Stimulated activated naive B cell treated with anti-CD40 and anti-IgM and Interleukin-4, amounts not matched to agents 10 μg/mL and 1 μg/mL and 100 μg/mL, for 72 hours (primary cell): ENCODE measurements at places on chromosomes 1 and 21.

GRCh38 chr1:10440305-10440704, 9.5 kb upstream of the CORT start:
- H3K4me3 ChIP-seq = no peak overlapping the region
- peaks cover 2% of the 10 kb centered on the region for H3K36me3 ChIP-seq
- H3K27ac ChIP-seq = no peak overlapping the region
- no peaks in the 10 kb centered on the region for H3K27me3 ChIP-seq
- H3K4me1 ChIP-seq = no peaks in the 10 kb centered on the region
- no peak for DNase-seq

DNA sequence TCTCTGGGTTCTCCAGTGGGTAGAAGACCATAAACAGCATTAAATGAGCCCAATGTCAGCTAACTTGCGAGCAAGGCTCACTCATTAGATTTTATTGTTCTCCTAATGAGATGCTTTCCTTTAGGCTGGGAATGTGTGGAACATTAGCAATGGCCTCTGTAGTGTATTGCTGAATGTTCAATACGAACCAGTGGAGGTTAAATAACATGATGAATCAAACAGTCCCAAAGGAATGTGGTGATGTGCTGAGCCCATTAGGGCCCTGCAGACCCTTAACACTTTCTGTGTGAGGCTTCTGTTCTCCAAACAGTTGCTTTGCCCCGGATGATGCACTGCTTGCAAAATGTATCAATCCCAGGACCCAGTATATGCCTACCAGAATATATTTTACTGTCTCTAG, 225.5 kb downstream of the ATG4C start:
- H3K27ac ChIP-seq = no peak overlapping the region
- no peaks in the 10 kb centered on the region for H3K27me3 ChIP-seq
- no peak for DNase-seq
- no peak overlapping the region for H3K4me3 ChIP-seq
- H3K4me1 ChIP-seq = no peaks in the 10 kb centered on the region

DNA sequence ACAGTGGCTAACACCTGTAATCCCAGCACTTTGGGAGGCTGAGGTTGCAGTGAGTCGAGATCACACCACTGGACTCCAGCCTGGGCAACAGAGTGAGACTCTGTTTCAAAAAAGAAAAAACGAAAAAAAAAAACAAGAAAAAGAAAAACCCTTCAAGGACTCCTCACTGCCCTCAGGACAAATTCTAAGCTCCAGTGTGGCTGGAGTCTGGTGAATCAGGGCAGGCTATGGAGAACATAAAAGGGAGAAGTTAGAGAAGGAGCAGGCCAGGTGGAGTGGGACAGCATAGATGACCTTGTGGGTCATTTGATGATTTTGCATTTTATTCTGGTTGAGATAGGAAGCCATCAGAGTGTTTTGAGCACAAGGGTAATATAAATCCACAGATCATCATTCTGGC, 12.5 kb upstream of the UAP1 start:
- no peak overlapping the region for H3K27ac ChIP-seq
- no peaks in the 10 kb centered on the region for H3K36me3 ChIP-seq
- H3K27me3 ChIP-seq = no peaks in the 10 kb centered on the region
- no peak for DNase-seq

DNA sequence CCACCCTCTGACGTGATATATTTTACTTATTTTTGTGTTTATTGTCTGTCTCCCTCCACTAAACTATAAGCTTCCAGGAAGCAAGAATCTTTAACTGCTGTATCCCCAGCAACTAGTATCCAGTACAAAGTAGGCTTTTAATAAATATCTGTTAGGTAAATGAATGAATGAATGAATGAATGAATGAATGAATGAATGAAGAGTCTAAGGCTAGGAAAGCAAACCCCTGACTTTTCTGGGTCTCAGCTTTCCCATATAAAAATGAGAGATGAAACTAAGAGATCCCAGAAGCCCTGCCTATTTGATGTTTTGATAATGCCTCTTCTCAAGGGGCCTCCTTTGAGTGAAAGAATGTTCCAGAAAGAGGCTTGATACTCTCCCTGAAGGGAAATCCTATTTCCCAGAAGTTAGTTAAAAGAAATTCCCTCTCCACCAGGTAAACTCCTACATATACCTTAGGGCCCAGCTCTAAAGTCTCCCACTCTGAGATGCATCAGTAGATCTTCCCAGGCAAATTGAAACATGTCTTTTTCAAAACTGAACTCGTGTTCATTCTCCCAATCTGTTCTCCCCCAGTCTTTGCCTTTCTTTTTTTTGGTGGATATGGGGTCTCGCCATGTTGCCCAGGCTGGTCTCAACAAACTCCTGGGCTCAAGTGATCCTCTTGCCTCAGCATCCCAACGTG, 7.8 kb downstream of the TTC39A start:
- no peaks in the 10 kb centered on the region for H3K4me1 ChIP-seq
- H3K36me3 ChIP-seq = no peaks in the 10 kb centered on the region
- H3K4me3 ChIP-seq = no peak overlapping the region

GRCh38 chr1:201750934-201751333, 78.0 kb upstream of the IPO9 start:
- H3K4me3 ChIP-seq = no peak overlapping the region
- no peaks in the 10 kb centered on the region for H3K36me3 ChIP-seq
- H3K27me3 ChIP-seq = no peaks in the 10 kb centered on the region

DNA sequence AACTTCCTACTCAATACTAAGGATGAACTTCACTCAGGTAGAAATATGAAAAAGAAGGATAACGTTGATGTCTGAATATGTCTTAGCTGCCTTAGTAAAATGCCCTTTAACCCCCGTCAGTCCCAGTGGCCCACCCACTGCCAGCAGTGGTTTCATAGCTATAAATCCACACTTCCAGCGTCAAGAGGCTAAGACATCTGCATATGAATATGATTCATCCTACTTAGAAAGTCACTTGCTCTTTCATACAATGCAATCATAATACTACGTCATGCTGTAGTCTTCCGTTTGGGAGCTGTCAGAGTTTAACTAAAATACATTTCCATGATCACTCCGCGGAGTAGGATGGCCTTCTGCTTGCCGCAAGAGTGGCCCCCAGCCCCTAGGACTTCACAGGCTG, 247.3 kb downstream of the SDCCAG8 start:
- no peaks in the 10 kb centered on the region for H3K27me3 ChIP-seq
- no peak overlapping the region for H3K27ac ChIP-seq
- no peak for DNase-seq
- peaks cover 55% of the 10 kb centered on the region for H3K36me3 ChIP-seq

DNA sequence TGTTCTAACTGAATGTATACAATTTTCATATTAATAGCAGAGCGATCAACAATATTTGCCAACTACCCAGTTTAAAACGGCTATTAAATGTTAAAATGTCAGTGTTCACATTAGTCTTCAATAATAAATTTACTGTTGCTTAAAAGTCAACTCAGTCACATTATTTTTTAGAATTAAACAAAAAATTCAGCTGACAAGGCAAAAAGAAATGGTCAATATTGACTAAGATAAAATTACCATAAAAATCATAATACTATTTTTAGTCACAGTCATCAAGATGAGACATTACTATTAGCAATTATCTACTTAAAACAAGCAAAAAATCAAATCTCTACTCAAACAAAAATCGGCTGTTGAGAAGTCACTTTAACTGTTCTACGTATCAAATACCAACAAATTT, 1.5 kb downstream of the ANKRD13C start:
- peak overlapping the region; percentile 99 for H3K4me3 ChIP-seq
- peak overlapping the region; percentile 99 for H3K27ac ChIP-seq
- no peaks in the 10 kb centered on the region for H3K27me3 ChIP-seq
- peaks cover 9% of the 10 kb centered on the region for H3K36me3 ChIP-seq
- H3K4me1 ChIP-seq = peaks cover 19% of the 10 kb centered on the region
- no peak for DNase-seq

DNA sequence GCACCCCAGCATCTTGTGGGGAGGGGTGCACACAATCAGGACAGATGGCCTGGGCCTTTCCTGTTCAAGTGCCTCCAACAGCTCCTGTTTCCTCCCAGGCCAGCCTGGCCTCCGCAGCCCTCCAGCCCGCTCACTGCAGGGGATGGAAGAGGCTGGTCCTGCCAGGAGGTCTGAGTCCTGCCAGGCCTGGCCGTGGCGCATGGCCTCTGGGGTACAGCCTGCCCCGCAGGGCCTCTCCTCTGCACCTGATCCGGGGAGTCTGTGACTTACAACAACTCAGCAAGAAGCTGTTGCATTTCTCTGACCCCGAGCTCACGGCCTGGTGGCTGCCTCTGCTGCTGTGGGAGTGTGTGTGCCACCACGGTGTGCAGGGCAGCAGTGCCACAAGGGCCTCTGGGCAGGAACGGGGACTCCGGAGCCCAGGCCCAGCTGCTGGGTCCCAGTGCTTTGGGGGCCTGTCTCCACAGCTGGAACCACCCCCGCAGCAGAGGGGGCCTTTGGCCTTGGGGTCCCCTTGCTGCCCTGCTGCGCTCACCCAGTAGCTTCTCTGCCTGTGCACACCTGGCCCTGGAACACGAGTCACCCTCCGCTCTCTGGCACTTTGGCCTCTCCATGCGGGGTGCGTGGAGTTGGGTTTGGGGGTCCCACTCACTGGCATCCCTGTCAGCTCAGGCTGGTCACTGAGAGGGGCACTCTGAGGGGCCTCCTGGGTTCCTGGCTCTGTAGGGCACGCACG, 17.4 kb upstream of the LRRC3 start:
- H3K4me1 ChIP-seq = no peaks in the 10 kb centered on the region
- no peak overlapping the region for H3K4me3 ChIP-seq
- H3K36me3 ChIP-seq = peaks cover 13% of the 10 kb centered on the region
- no peak for DNase-seq
- H3K27ac ChIP-seq = no peak overlapping the region

DNA sequence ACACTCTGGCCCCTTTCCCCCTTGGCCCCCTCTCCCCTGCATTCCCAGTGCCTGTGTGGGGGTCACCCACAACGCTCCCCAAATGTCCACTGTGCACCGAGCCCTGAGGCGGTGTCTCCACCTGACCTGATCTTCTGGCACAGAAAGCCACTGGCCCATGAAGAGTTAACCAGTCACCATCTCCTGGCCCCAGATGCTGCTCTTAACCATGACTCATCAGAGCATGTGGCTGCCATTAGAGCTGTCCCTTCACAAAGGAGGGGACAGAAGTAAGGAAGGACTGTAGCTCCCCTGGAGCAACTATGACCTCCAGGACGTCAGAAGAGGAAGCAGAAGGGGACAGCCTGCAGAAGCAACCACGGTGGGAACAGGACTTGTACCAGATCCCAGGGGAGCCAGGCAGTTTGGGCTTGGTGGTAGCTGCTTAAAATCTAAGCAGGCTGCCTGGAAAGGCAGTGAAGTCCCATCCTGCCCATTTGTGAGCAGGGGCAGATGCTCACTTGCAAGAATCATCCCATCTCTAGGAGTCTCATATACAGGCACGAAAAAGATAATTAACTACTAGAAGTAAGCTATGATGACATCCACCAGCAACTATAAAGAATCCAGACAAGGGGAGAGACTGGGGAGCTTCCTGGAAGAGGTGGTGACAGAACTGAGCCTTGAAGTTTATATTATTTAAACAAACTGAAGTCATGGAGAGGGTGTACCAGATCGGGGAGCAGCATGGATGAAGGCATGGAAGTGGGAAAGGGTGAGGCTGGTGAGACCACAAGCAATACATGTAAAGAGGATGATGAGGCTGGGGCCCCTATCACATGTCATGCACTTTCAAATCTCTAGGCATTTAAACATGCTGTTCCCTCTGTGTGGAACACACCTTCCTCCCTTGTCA, 1.1 kb upstream of the TTC39A start:
- peak overlapping the region; percentile 86 for H3K4me3 ChIP-seq
- DNase-seq = no peak
- peak overlapping the region; percentile 94 for H3K27ac ChIP-seq
- H3K27me3 ChIP-seq = peaks cover 46% of the 10 kb centered on the region
- H3K4me1 ChIP-seq = peaks cover 13% of the 10 kb centered on the region
- peaks cover 7% of the 10 kb centered on the region for H3K36me3 ChIP-seq

- no peak overlapping the region for H3K4me3 ChIP-seq
- no peak overlapping the region for H3K27ac ChIP-seq
- no peak for DNase-seq
- H3K4me1 ChIP-seq = peaks cover 12% of the 10 kb centered on the region
- no peaks in the 10 kb centered on the region for H3K27me3 ChIP-seq
Measured at GRCh38 chr1:236520445-236521005, 3.3 kb upstream of the LGALS8 start.

GRCh38 chr1:181038399-181038873, 4.7 kb downstream of the MR1 start:
- H3K4me3 ChIP-seq = no peak overlapping the region
- H3K27me3 ChIP-seq = no peaks in the 10 kb centered on the region
- H3K36me3 ChIP-seq = peaks cover 49% of the 10 kb centered on the region
- H3K4me1 ChIP-seq = peaks cover 75% of the 10 kb centered on the region
- DNase-seq = peak; percentile 32
- no peak overlapping the region for H3K27ac ChIP-seq

- peaks cover 3% of the 10 kb centered on the region for H3K4me1 ChIP-seq
- no peak for DNase-seq
- no peaks in the 10 kb centered on the region for H3K27me3 ChIP-seq
- peaks cover 12% of the 10 kb centered on the region for H3K36me3 ChIP-seq
- no peak overlapping the region for H3K4me3 ChIP-seq
Measured at GRCh38 chr1:76473591-76473990, 393.7 kb upstream of the ST6GALNAC5 start.

DNA sequence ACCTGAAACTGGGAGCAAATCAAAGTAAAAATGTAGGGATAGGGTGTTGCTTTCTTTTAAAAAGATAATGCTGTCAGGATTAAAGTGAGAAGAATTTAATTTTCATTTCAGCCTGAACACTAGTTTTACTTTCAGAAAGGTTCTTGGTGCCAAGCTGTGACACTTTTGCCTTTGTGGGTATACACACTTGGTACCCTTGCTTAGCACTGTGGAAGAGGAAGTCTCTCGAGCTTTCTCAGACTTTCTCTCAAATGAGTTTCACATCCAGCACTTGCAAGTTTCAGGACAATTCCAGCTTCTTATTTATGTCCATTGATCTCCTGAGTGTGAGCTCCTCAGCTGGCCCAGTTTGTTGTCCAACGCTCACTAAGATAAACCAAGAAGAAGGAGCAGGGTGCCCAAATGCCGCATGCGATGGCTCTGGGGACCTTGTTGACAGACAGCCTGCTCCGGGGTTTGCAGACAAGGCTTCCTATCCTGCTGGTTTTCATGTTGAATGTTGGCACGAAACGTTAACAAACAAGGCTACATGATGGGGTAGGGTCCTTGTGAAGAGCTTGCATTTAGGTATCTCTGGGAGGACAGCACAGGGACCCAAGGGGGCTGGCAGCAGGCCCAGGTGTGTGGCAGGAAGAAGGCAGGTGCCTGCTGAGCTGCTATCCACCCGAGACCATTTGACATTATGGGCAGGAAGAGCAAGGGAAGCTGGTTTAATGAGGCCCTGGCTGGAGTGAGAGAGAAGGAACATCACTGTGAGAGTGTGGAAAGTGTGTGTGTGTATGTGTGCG, 79.7 kb downstream of the POFUT2 start:
- no peak overlapping the region for H3K4me3 ChIP-seq
- peak overlapping the region; percentile 10 for H3K27ac ChIP-seq
- H3K36me3 ChIP-seq = peaks cover 47% of the 10 kb centered on the region
- H3K4me1 ChIP-seq = peaks cover 24% of the 10 kb centered on the region

GRCh38 chr1:20404466-20404865, 81.5 kb downstream of the CAMK2N1 start:
- H3K4me1 ChIP-seq = peaks cover 14% of the 10 kb centered on the region
- H3K27me3 ChIP-seq = peaks cover 53% of the 10 kb centered on the region
- no peak overlapping the region for H3K4me3 ChIP-seq
- DNase-seq = no peak
